ENCODE measurements at places on chromosomes 7 and 10.

- DNase-seq: no peak
Measured at GRCh38 chr10:86292462-86293395, 73.9 kb downstream of the GRID1 start.

GRCh38 chr10:5071411-5072198, 22.6 kb upstream of the AKR1C3 start:
- DNase-seq: no peak

DNA sequence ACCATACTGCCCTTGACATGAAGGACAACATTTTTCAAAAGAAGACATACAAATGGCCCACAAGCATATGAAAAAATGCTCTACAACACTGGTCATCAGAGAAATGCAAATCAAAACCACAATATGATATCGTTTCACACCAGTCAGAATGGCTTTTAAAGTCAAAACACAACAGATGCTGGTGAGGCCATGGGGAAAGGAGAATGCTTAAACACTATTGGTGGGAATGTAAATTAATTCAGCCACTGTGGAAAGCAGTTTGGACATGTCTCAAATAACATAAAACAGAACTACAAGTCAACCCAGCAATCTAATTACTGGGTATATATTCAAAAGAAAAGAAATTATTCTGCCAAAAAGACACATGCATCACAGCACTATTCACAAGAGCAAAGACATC, 4.2 kb upstream of the NT5C3A start:
- DNase-seq: no peak

GRCh38 chr7:131859147-131859821, 302.9 kb upstream of the PODXL start:
- no peak for DNase-seq

DNA sequence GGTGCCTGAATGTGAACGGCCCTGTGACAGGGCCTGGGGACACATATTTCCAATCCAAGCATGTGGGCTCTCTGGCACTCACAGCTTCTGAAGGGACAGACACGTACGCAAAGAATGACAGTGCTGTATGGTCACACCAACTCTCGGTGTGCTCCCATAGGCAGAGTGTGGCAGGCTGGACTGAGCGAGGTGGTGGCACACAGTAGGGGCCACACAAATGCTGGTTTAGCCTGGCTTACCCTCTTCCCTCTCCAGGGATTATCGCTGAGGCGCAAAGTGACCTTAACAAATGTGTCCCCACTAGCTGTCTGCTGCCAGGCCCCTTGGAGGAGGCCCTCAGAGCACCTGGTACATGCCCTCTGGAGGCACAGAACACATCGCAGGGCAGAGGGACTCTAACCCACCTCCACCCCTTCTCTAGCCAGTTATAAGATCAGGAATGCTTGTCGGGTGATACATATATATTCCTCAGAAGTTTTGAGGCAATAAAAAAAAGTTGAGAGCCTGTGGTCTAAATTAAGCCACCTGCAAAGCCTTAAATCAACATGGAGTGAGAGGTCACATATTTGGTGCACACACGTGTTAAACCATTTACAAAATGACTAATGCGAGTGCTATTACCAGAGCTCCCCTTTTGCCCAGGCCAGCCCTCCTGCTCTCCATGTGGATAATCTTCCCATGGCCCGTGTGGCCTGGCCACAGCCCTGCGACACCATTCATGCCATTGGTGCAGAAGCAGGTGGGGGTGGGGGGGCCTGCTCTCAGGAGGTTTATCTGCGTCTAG, 262.8 kb upstream of the GRB10 start:
- DNase-seq: no peak

- no peak for DNase-seq
Measured at GRCh38 chr10:123241391-123242141, 87.4 kb downstream of the BUB3 start.

- no peak for DNase-seq
Measured at GRCh38 chr7:100884736-100885439, 4.6 kb downstream of the UFSP1 start.

DNA sequence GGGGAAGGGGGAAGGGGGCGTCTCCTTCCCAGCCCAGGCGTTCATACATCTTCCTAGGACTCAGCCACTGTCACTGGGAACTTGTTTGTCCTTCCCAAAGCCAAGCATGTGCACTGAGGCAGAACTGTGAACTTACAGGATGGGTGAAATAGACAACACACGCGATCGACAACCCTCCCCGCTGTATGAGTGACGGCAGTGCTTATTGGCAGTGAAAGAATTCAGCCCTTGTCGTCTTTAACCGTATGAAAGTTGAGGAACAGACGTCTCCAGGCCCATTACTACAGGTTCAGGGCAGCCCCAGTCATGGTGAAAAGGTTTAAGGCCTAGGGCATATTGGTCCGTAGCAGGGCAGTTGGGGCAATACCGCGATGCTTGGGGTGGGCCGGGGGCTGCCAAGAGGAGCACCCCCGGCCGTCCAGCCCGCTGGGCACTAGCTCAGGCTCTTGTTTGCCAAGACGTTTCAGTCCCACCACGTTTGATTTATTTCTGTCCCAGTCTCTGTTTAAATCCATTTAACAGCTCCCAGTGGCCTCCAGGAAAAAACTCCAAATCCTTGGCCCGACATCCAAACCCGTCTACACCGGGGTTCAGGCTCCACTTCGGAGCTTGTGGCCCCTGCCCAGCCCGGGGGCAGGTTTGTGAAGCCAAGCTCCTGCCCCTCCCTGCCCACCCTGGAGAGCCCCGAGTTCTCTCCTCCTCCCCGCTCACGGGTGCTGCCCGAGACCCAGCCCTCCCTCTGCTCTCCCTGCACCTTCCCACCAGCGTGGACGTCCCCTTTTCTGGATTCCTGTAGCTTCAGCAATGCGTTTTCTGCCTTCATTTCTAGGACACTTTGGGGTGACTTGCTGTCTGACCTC, 159.8 kb downstream of the DNAJB6 start:
- no peak for DNase-seq

DNA sequence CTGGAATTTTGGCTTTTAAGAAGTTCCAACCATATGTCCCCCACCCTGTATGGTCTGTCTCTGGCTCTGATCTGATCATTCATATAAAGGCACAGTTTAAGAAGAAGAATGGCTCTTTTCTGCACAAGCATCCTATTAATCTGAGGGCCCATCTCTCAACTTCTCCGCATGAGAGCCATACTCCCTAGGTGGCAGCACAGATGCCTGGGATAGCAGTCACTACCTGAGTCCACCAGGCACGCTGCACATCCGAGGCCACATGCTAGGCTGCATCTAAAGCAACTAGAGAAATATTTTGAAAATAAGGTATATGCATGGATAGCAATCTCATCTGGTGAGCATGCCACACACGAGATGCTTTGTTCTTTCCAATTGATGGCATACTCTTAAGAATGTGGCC, 565.5 kb downstream of the PARD3 start:
- no peak for DNase-seq

- DNase-seq: no peak
Measured at GRCh38 chr7:50287129-50287528, 17.4 kb upstream of the IKZF1 start.

DNA sequence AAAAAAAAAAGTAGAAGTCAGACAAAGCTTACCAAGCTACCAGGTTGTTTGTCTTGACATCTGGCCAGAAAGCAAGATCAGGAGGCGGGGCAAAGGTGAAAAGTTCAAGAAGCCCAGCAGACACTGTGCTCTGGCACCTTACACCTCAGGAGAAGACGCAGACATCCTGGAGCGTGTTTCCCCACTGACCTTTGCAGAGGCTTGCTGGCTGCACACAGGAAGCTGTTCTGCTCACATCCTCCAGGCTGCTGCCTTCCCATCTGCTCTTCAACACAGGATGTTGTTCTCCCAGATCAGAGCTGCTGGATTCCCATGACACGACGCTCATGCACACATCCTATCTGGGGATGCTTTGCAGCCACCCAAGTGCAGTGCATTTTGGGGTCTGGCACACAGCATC, 174.4 kb upstream of the KIAA1217 start:
- DNase-seq: no peak

DNA sequence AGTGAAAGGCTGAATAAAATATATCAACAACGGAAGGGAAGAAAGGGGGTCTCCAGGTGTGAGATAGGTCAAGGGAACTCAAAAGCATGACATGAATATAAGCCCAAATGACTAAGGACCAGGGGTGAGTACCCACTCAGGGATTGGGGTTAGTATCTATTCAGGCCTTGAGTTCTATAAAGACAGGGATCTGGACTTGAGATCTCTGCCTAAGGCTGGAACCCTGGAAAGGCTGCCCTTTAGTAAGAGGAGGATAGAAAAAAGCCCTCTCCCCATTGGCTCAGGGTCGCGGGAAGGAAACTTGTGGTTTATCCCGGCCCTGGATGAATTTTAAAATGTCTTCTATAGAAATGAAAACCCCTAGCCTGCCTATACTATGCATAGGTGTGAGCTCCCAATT, 2.4 kb upstream of the ITPRIP start:
- no peak for DNase-seq

GRCh38 chr7:88735920-88736319, 23.6 kb upstream of the ZNF804B start:
- DNase-seq: no peak

DNA sequence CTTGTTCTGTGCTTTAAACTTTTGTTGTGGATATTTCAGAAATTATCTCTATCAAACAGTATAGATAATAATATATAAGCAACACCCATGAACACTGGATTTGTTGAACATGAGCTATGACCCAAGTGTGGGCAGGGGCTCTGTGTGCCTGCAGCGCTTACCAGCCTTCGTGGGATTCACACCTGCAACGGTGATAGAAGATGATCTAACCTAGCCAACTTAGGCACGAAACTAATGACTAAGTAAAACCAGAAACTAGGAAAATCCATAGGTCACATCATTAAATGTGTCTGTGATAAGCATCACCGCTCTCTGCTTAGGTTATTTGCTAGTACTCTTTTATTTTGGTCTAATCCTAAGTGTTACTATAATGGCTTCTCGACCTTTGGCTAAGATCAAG, 18.0 kb downstream of the SPAG6 start:
- no peak for DNase-seq

- DNase-seq: no peak
Measured at GRCh38 chr7:80735330-80735729, 96.9 kb downstream of the CD36 start.

DNA sequence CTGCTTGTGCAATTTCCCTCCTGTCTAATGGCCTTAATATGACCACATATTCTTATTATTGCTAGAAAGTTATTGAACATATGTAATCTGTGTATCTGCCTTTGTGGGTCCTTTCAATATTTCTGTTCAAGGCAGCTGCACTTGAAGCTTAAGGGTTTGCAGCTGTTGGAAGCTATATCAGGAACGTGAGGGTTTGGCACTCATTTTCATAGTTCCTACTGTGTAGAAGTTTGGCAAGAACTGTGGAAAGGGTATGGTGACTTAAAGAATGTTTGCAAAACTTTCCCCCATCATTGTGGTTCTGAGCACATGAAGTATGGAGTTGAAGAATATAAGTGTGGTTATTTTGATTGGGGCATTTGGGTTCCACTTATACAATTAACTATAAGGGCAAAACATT, 144.7 kb upstream of the SEMA3A start:
- no peak for DNase-seq

DNA sequence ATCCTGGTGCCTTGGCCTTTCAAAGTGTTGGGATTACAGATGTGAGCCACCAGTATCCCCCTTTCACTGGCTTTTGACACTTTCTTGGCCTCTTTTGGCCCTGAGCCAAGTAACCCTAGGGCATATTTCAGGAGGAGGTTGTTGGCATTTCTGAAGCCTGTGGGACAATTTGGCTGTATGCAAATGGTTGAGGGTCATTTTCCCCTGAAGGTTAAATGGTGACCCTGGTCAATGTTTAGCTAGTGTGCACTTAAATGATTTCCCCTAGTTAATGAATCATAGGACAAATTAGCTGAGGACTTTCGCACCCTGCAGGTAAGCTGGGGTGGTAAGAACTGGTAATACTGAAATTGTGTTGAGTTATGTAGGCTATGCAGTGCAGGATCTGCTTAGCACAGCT, 660.5 kb downstream of the LRMDA start:
- DNase-seq: no peak

DNA sequence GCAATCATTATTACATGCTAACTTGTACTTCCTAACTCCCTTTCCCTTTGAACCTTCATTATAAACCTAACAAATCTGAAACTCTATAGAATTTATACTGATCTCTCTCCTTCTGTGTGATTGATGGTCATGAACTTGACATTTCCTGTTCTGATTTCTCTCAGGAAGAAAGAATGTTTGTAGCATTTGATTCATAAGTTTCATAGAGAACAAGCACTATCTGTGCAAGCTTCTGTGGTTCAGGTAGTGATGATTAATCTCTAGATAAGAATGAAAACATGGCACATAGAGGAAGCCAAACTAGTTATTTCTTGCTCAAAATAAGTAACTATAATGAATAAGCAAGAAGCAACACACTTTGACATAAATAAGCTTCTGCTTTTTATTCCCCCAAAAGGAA, 34.2 kb downstream of the TFPI2 start:
- DNase-seq: no peak

DNA sequence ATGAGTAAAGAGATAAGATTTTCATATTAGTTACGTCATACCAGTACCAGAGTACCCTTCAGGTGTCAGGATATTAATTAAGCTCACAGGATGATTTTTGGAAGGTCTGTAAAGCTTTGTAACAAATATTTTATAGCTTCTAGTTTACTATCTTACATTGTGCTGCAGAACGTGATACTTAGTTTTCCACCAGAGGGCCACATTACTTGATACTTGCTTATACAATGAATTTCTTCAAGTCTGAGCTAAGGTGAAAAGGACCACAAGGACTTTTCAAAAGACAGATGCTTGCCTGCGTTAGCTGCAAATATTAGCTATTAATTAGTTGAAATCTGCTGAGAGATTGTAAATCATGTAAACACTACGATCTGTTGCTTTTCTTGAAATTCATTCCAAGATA, 12.2 kb downstream of the FOXP2 start:
- no peak for DNase-seq

DNA sequence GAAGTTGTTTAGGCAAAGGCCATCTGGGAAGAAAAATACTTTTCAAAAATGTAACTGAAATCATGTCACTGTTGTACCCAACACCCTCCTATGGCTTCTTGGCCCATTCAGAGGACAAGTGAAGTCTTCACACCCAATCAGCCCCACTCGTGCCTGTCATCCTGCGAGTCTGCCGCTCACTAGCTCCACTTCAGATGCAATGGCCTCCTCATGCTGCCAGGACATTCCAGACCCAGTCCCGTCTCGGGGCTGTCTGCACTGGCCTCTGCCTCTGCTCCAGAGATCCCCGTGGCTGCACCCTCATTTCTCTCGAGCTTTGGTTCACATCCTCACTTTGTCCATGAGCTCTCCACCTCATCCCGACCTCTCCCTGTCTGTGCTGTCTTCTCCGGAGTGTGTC, 227.1 kb downstream of the KCNMA1 start:
- no peak for DNase-seq

Data from activated gamma-delta T cell (primary cell).